ENCODE measurements at places on chromosomes 2 and 18.

DNA sequence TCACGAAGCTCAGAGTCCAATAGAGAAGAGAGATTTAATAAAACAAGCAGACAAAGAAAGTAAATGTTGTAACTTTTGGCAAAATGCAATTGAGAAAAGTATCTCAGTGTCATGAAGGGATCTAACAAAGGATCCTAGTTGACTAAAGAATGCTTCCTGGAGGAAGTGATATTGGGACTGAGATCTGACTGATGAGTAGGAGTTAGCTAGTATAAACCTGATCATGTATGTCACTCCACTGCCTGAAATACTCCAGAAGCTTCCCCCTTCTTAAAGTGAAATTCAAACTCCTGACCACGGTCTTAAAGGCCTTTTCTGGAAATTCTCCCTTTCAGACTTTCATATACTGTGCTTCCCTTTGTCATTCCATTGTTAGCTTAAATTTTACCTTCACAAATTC, 1102.4 kb upstream of the ZEB2 start:
- DNase-seq: no peak

DNA sequence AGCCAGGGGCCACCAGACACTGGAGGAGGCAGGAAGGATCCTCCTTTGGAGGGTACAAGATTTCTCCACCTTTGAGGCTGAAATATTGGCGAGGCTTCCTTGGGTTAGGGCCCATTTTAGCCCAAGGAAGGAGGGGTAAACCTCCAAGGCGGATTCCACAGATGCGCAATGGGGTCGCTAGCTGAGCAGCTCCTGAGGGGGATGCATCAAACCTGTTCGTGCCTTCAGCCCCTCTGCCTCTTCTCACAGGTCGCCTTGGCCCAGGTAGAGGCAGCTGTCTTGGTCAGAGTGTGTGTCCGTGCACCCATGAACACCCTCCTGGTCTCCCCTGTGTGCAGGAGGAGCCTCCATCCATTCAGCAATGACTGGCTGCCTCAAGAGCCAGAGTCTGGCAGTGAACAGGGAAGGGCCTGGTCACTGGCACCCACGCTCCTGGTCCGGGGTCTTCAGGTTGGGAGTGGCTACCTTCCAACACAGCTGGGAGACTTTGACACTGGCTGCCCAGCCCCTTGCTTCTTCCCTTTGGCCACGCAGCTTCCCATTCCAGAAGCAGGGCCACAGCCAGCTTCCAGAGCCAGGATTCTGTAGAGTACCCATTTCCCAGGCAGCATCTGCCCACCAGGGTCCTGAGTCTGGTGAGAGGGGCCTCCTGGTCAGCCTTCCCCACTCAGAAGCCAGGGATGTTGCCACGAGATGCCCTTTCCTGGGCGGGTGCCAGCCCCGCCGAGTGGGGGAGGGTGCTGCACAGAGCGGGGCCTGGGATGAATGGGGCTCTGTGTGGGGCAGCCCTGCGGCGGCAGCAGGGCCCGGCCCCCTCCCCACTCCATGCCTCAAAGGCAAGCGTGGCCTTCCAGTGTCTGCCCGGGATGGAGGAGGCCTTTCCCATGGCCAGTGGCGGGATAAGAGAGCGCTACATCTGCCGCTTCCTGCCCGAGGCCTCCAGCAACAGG, 95.8 kb upstream of the GPC1 start:
- no peak for DNase-seq

DNA sequence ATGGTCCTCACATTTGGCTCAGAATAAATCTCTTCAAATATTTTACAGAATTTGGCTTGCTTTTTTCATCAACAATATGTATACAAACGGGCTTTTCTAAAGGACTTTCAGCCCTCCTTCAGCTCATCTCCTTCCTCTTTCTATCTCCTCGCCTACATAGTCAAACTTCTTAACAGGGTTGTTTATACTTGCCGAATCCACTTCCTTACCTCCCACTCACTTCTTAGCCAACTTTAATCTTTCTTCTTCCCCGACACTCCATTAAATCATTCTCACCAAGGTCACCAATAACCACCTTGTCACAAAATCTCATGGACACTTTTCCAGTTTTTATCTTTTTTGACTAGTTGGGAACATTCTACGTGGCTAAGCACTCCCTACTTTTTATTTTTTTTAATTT, 325.2 kb downstream of the PLCL1 start:
- no peak for DNase-seq

DNA sequence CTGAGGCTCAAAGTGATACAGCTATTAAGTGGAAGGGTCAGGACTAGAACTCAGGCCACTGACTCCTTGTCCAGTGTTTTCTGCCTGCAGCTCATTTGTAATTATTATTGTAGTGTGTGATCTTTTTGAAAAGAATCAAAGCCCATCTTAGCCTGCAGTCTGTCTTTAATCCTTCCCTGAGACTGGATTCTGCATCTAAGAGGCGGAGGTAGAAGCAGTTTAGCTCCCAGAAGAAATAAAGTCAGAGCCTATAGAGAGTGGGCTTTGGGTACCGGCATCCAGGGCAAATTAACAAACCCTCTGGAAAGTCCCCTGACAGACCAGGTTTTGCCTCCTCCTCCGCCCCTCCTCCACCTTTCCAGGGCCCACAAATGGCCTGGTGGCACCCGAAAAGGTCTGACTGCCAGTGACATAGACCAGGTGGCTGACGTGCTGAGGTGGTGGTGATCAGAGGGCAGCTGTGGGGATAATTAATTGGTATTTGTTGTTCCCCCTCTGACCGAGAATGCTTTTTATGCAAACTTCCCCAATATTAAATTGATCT, 2.2 kb upstream of the RAX start:
- no peak for DNase-seq

DNA sequence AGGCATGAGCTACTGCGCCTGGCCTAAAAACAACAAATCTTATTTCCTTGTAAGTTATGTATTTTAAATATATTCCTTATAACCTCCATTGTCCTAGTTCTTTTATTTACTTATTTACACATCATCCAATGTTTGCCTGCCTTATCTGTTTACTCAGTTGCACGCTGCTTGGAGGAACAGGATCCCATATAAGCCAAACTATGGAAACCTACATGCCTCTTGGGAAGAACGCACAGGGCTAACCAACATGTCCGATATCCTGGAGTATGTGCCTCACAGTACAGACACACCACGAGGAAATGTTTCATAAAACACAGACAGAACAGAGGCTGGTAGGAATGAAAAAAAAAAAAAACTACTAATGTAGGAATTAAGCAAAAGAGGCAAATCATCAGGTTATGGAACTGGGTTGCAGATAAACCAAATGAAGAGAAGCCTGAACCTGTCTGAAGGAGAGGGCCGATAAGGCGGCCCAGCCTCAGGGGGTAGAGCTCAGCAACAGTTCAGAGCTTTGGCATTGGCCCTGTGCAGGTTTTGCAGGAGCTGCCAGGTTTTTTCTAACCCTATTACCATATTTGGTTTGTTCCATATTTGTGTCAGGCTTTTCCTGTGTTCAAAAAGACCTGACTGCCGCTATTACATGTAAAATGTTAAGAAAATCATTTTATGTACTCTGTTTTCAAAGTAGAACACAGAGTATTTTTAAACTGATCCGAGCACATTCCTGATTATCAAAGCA, 19.9 kb upstream of the SP3 start:
- DNase-seq: no peak

All from CD4-positive, alpha-beta T cell treated with Interleukin-4 for 4 hours (primary cell).